ENCODE measurements at places on chromosomes 16 and 17.

DNA sequence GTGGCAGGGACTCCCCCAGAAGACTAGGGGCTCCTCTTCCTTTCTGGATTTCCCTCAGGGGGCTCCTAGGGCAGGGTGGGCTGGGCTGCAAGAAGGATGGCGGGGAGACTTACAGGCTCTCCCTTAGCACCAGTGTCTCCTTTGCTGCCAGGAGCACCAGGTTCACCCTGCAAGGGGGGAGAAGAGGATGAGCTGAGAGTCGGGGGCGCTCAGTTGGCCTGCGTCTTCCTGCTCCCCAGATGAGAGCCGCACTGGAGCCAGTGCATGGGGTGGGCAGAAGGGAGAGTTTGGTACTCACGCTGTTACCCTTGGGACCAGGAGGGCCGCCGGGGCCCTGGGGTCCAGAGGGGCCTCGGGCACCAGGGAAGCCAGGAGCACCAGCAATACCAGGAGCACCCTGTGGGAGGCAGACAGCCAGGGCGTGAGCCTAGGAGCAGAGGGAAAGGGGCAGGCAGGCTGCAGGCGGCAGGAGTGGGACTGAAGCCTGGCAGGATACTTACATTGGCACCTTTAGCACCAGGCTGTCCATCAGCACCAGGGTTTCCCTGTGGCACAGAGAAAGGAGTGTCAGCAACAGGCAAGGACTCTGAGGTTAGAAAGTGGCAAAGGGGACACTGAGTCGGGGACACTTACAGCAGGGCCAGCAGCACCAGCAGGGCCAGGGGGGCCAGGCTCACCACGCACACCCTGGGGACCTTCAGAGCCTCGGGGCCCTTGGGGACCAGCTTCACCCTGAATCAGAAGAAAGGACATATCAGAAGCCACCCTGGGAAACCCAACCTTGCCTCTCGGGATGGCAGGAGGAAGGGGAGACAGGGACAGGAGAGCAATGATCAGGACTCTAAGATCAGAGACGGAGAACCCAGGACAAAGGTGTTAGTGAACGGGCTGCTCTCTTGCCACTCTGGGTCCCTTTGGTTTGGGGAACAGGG lies 6.2 kb downstream of the COL1A1 start:
- DNase-seq = no peak

DNA sequence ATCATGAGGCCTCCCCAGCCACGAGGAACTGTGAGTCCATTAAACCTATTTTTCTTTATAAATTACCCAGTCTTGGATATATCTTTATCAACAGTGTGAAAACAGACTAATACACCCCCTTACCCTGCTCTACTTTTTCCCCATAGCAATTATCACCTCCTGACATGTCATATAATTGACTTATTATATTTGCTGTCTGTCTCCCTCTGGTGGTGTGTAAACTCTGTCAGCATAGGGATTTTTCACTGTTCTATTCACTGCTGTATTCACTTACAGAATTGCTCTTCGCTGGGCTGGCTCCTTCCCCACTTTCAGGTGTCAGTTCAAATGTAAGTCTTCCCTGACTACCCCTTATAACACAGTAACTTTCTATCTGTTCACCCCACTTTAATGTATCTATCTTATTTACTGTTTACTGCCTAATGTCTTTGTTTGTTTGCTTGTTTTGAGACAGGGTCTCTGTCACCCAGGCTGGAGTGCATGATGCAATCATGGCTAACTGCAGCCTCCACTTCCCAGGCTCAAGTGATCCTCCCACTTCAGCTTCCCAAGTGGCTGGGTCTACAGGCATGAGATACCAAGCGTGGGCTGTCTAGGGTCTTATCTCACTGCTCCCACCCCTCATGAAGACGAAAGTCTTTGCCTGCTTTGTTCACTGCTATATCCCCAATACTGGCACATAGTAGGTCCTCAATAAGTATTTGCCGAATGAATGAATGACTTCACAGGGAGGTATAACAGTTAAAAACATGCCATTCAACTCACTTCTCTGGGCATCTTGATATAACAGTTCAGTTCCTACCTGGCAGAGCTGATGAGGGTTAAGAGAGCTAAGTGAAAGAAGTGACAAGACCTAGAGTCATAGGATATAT lies 52.4 kb upstream of the CDH3 start:
- no peak for DNase-seq

GRCh38 chr17:59769887-59770286 lies 62.4 kb downstream of the VMP1 start:
- DNase-seq = no peak

- DNase-seq = no peak
These were observed 28.0 kb downstream of the TOM1L2 start for GRCh38 chr17:17944242-17944641.

GRCh38 chr16:73170612-73171038 lies 122.7 kb upstream of the ZFHX3 start:
- DNase-seq = no peak

- DNase-seq = no peak
These were observed 2.7 kb downstream of the ZP2 start for GRCh38 chr16:21208446-21209230.

- no peak for DNase-seq
These were observed 1.4 kb downstream of the ZSWIM7 start for GRCh38 chr17:15998031-15998562.

DNA sequence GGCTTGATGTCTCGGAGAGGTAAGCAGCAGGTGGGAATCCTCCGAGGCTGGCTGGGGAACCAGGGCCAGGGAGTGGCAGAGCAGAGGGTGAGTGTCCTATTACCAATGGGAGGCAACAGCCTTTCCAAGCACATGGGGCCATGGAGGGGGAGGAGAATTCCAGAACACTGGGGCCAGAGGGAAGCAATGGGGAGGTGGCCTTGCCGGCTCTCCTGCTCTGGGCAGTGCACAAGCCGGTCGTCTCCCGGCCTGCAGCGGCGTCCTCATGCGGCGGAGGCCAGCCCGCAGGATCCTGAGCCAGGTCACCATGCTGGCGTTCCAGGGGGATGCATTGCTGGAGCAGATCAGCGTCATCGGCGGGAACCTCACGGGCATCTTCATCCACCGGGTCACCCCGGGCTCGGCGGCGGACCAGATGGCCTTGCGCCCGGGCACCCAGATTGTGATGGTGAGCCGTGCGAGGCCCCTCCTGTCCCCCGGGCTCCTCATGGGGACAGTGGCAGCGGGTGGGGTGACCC lies 21.9 kb downstream of the SGSH start:
- DNase-seq = no peak

- DNase-seq = no peak
These were observed 211.4 kb downstream of the COPRS start for GRCh38 chr17:31647661-31648060.

DNA sequence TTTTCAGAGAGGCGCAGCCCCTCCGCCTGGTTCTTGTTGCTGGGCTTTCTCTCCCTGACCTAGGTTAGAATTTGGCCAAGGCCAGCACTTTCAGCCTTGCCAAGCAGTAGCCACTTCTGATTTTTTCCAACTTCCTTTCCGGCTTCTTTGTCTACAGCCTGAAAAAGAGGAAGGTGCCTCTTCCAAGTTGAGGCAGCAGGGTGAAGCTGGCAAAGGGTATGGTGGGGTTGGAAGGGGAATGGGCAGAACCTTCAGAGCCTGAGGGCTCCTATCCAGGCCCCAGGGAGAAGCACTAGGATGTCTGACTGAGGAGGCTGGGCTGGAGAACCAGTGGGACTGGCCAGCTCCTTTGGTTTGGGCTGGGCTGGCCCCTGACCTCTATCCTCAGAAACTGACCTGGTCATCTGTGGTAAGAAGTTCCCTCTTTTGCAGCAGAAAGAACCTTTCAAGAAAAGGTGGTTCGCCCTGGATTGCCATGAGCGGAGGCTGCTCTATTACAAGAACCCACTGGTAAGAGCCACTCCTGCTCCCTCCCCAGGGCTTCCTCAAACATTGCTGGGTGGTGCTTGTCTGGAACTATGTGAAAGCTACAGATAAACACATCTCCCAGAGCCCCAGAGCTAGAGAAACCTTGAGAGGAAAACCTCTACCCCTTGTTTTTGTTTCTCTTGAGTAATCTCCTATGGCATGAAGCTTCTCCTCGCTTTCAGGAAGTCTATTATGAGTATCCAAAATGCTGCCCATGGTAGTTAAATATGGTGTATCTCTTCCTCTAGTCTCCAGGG lies 16.6 kb upstream of the RNF135 start:
- DNase-seq = no peak

- DNase-seq = peak; percentile 38
These were observed 771 bp downstream of the MSRB1 start for GRCh38 chr16:1942047-1942809.

- DNase-seq = no peak
These were observed 13.6 kb upstream of the NLRC5 start for GRCh38 chr16:56975714-56976113.

DNA sequence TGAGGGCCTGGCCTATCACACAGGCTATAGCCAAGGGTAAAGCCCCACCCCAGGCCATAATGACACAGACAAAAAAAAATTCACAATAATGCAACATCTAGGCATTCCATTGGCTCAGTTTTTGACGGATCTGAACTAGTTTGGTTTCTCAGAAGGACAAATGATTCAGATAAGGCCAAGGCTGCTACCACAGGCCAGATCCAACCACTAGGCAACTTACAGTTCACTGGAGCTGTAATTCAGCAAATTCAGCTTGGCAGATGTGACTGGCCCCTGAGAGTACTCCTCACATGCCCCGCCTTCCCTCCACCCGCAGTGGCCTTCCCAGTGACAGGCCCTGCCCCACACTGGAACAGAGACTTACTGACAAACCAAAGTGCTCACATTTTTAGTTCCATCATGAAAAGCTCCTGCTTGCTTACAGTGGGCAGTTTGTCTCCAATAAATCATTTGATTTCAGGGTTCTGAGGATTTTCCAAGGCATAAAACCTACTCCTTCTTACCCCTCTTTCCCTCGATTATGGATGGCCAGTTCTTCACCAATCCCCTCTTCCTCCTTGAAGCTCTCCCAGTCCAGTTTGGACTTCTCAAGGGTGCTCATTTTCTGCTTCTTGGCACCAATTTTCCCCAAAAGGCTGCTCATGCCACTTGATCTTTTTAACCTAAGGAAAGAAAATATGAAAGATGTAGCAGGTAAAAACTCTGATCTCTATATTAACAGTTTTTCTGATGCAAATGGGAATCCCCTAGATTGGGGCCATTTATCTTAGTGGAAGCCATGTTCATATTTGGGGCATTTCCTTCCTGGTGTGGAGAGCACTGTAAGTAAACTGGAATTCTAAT lies 53.3 kb upstream of the BCAR1 start:
- DNase-seq = no peak

DNA sequence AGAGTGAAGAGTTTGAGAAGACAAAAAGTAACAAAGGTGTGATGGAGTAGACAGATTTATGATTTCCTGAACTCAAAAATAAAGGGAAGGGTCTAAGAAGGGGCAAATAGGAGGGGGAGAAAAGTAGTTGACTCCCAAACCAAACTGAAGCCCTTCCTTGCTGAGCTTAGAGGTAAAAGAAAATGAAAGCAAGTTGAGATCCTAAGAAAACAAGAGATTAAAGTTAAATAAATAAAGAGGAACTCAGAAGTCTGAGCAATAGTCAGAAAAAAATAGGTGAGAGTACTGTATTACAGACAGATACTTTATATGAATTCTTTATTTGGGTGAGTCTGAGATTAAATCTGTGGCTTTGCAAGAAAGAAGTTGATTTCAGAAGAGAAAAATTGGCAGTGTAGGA lies 3.3 kb upstream of the PSMD12 start:
- no peak for DNase-seq

GRCh38 chr16:12569061-12569460 lies 234.6 kb downstream of the CPPED1 start:
- no peak for DNase-seq

DNA sequence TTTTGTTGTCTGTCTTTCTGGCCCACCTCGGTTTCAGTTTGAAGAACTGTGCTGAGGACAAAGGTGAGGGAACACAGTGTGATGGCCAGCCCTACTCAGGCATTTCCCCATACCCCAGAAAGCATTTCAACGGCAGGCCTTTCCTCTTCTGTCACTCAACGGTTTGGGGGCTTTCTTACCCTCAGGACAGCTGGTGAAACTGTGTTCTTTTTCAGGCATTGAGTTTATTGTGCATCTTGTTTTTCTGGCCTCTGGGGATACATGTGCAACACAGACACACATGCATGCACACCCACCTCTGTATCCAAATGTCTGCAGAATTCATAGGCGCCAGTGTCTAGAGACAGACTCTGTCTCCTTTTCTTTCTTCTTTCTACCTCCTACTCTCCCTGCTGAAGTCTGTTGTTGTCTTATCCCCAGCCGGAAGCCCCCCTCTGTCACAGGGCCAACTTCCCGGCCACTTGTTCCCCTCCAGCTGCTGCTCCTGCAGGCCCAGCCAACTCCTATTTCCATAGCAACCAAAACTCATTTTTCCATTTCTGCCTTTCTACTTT lies 17.0 kb downstream of the CHD9 start:
- no peak for DNase-seq

DNA sequence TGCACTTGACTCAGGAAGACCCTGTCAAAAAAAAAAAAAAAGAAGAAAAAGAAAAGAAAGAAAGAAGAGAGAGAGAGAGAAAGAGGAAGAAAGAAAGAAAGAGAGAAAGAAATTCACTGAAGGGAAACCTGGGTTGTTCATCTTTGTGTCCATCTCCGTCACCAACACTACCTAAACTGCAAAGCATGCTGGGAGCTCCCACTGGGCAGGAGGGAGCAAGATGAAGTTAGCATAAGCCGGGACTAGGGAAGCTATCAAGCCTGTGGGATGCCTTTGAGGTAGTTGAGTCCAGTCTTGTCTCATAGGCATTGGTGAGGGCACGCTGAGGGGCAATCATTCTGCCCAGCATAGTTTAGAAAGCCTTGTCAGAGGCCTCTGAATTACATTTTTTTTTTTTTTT lies 7.6 kb upstream of the CBFB start:
- DNase-seq = no peak

GRCh38 chr17:59848778-59849177 lies 44.0 kb downstream of the TUBD1 start:
- DNase-seq = peak; percentile 64

Data from activated naive CD4-positive, alpha-beta T cell treated with anti-CD3 and anti-CD28 coated beads, Interleukin-2, amount 10 ng/mL, durations not matched to agents 7 days and 5 days (primary cell).